AML-193 (cell line): ENCODE measurements at places on chromosomes 4 and X.
A peak's percentile ranks its signal among the peaks of the same experiment; 100 is the strongest.

GRCh38 chrX:128619490-128619889 lies 567.3 kb upstream of the ACTRT1 start:
- DNase-seq = no peak

DNA sequence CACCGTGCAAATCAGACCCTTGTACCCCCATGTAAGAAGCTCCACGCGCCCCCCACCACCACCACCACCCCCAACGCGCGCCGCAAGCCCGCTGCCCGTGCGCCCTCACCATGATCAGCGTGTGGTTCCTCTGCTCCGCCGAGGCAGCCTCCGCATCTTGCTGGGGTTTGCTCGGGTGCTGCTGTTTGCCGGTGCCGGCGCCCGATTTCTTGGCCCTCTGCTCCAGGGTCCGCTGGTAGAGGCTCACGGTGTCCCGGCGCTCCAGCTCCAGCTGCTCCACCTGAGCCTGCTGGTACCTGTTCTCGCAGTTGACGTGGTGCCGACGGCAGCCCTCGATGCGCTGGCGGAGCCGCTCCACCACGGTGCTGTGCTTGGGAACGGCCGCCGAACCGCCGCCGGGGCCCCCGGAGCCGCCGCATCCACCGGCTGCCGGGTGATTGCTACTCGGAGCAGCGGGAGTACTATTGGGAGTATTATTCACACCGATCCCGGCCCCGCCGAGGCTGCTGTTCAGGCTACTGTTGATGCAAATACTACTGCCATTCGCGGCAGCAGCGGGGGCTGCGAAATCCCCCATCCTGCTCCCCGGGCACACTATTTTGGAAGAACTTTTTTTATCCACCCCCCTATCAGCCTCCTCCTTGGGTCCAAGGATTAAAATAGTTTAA lies 1.1 kb downstream of the MAML3 start:
- DNase-seq = peak; percentile 21

- no peak for DNase-seq
Measured at GRCh38 chr4:74522251-74522991, 77.5 kb downstream of the AREG start.

DNA sequence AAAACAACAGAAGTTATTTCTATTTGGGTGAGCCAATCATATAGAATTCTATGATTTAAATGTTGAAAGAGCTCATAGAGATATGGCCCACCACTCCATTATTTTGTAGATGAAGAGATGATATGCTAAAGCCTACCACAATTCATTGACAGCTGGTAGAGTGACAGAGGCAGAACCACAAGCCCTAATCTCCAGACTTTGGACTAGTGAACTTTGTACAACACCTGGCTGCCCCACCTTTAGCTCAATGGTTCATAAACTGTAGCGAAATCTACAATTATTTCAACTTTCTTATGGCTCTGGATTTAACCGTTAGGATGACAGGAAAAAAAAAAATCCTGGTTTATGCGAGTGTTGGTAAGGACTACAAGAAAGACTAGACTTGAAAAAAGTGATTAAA lies 50.9 kb downstream of the PRKG2 start:
- DNase-seq = no peak

DNA sequence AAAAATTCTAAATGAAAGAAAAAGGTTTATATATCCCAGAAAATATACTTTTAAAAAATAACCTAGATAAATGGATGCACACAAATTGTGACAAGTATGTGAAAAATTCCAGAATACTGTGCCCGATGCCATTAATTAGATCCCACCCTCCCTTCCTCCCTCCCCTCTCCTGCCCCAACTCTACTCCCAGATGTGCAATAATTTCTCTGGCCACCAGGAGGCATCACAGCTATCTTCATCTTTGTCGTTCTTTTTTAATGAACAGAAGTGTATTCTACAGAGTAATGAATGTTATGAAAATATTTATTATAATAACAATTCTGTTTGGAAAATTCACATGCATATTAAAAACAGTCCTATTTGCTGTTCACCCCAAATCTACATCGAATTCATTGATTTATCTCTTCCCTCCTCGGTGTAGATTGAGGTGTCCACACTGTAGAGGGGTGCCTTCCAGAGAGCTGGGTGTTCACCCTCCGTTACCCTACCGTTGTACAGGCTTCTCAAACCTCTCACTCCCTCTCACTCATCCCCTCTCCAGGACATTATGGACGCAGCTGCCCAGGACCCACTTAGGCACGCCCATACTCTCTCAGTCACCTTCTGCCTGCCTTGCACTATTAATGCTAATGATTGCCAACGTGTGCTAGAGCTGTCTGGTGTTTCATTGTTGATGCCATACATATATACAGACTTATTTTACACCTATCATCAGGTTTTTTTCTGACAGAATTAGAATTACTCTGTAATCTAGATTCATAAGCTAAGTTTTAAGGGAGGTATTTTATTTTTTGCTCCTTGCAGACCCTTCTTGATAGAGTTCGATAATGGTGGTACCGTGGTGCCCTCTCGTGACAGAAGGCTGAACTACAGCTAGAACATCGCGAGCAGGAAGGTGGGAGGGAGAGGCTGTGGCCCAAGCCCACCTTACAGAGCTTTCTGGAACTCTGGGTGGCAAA lies 14.1 kb downstream of the RAB40AL start:
- peak; percentile 42 for DNase-seq

DNA sequence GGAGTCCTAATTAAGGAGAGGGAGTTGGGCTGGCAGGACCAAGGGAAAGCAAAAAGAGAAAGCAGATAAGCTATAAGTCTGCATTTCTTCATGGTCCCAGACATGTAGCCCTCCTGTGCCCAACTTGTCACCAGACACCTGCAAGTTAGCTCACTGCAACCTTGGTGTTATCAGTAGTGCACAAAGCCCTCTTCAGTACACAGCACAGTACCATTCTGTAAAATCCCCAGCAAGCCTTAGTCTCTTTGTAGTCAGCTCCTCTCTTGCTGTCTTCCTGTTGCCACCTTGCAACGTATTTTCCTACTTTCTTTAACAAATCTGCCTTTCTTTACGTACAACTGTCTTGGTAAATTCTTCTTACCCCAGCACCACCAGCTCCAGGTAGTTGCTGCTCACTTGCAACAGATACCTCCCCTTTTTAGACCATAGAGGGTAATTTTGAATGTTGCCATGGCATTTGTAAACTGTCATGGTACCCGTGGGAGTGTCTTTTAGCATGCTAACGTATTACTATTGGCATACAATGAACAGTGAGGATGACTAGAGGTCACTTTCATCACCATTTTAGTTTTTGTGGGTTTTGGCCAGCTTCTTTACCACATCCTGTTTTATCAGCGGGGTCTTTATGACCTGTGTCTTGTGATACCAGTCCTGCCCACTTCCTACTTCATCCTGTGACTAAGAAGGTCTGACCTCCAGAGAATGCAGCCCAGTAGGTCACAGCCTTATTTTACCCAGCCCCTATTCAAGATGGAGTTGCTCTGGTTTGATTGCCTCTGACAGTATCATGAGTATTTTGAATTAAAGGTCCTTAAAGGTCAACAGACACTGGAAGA lies 28.3 kb upstream of the AP1S2 start:
- peak; percentile 38 for DNase-seq

GRCh38 chr4:26420438-26420837 lies 69.8 kb downstream of the CCKAR start:
- DNase-seq = no peak

DNA sequence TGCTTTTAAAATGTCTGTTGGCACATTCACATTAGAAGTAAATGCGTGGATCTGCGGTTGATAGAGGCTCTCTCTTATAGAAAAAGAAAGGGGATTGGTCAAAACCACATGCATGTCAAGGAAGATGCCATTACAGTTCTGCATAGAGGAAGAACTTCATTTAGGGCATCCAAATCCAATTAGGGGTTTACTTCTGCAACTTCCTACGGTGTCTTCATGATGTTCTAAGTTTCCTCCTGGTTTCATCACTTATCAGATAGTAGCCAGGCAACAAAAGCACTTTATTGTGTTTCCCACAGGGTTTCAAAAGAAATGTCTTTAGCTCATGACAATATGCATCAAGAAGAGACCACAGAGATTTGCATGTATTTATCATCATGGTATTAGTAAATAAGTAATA lies 136.0 kb upstream of the HPGD start:
- DNase-seq = no peak

DNA sequence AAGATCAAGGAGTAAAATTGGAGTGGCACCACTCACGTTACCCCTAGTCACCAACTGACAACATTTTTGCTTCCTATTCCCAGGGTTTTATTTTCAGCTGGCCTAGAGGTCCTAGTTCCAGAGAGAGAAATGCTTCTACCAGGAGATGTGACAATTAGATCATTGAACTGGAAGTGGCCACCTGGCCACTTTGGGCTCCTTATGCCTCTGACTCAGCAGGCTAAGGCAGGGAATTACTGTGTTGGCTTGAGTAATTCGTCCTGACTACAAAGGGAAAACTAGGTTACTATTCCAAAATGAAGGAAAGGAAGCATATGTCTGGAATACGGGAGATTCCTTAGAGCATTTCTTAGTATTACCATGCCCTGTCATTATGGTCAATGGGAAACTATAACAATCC lies 831.6 kb upstream of the NDST4 start:
- DNase-seq = no peak

DNA sequence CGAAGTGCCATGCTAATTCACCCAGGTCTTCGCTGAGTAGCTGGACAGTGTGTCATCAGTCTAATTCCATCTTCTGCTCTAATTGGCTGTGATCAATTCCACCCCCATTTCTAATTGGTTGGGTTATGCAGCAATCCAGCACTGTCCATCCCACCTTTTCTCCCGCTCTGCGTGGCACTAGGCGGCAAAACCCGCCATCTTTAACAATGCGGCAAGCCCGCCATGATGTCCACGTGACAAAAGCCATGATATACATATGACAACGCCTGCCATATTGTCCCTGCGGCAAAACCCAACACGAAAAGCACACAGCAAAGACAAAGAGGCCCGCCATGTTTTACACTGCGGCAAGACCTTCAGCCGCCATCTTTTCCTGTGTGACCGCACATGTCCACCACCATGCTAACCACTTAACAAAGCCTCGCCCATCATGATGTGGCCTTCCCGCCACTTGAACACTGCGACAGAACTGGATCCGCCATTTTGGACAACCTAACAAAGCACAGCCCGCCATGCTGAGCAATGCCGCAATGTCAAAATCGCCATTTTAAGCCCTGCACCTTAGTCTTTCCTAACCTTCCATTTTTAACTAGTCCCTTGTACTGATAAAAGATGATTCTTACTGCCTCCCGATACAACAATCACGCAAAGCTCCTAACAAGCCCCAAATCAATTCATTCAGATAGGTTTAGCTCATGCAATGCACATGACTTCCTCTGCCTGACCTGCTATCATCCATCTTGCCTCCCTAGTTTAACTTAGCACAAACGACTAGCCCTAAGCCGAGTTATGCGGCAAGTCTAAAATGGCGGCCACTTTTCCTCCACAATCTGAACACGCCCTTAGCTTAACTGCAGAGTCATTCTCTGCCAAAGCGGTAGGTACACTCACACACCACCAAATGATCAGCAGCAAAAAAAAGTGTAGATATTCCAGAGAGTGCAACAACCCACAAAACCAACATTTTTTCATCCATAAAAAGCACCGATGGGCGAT lies 288.3 kb downstream of the CHIC1 start:
- peak; percentile 33 for DNase-seq

DNA sequence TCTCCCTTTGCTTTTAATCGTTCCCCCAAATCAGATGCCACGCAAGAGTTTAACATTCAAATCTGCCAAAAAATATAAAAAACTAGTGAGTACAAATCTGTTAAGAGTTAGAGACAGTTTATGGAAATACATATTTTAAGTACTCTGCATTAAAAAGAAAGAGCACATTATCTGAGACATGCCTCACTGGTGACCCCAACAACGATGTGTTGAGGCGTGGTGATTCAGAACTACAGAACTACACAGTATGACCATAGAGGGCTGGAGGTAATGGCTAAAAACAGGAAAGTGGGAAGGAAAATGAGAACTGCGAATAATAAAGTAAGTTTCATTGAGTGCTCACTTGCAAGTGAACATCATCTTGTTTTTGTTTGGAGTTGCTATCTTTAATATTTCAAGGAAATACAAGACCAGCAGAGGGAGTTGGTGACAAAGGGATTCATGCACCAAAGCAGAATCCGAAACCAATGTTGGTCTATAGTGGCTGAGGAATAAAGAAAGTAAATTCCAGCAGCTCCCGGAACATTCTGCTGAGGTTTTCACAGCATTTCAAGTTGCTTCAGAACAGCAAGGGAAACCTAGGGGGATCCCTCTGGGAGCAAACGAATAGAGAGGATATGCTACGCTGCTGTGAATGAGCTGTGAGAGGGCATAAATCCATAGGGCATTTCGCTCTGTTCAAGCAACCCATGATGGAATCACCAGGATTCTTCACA lies 92.2 kb downstream of the DCHS2 start:
- DNase-seq = no peak

GRCh38 chrX:20454117-20454516 lies 187.4 kb upstream of the RPS6KA3 start:
- DNase-seq = no peak

DNA sequence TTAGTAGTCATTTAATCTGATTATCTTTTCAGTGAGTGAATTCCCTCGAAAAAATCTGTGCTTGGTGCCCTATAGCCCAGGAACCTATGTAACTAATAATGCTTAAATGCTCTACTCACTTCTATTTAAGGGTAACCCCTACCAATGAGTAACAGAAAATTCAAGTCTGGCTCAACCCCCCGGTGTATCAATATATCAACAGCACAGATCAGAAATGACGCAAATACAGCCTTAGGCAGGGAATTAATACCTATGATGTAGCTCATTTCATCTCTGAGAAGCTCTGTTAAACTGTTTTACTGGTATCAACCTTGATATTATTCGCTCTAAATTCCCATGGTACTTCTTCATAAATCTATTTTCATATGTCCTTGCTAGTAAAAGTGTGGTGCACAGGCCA lies 28.6 kb downstream of the PDGFC start:
- DNase-seq = no peak

- DNase-seq = no peak
Measured at GRCh38 chr4:173934933-173935620, 348.4 kb downstream of the FBXO8 start.

GRCh38 chr4:124151031-124151430 lies 561.5 kb downstream of the ANKRD50 start:
- DNase-seq = no peak

GRCh38 chr4:166091146-166091545 lies 218.1 kb downstream of the TLL1 start:
- no peak for DNase-seq

GRCh38 chrX:55109306-55109705 lies 20.5 kb downstream of the PAGE2 start:
- DNase-seq = no peak

- no peak for DNase-seq
Measured at GRCh38 chr4:24693636-24694035, 101.7 kb upstream of the SOD3 start.
